Cortex of kidney (tissue), 1 donor: ENCODE measurements at places on chromosomes 3 and 15.

DNA sequence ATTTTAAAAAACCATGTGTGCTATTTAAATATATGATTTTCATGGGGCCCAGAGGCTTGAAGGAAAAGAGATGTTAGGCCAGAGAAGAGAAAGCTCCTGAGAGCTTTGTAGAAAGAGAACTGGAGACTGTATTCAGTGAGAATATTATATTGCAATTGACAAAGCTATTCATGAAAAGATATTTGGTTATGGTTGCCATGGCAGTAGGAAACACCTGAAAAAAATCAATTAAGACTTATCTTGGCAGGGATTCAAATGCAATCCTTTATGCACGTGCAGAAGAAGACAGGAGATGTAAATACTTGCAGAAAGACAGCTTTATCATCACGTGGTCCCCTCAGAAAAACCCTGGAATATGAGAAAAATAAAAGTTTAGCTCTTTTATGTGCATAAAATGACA is 636.0 kb upstream of the TBL1XR1 start:
- DNase-seq: no peak

DNA sequence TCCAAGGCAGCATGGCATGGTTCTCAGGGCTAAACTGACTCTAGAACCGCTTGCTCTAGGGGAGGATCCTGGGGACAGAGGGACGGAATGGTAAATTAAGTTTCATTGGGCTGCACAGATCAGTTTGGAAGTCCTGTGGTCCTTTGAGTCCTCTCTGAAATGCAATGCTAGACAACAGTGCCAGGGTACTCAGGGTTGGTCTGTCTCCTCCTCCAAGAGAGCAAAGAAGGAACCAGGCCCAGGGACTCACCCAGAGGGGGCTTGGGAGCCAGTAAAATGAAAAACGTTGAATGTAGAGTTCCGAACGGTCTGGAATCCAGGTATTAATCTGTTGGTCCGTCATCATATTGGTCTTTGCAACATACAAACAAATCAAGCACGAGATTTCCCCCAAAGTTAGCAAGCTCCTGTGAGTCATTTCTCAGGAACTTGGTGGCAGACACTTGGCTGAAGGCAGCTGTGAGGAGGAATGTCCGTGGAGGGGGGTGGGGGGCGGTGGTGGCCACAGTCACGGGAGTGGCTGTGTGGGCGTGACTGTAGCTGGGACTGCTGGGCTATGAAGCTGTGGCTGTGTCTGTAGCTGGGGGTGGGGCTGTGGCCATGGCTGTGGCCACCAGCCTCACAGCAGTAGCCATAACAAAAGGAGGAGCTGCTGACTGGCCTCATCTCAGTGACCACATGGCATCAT is 361.0 kb downstream of the SHQ1 start:
- DNase-seq: no peak

DNA sequence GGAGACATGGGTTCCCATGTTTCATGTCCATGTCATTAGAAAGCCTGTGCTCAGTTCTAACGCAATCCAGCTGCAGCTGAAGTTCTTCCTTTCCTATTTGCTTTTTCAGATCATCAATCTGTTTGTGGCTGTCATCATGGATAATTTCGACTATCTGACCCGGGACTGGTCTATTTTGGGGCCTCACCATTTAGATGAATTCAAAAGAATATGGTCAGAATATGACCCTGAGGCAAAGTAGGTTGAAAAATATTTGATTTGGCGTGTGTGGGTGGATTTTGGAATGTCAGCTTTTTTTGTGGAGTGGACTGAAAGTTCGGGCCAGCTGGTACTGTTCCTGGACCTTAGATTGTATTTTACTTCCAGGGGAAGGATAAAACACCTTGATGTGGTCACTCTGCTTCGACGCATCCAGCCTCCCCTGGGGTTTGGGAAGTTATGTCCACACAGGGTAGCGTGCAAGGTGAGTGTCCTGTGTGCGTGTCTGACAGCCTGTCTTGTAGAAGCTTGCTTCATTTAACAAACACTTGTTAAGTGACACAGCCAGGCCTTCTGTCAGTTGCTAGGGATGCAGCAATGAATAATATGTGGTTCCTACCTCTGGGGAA is 69.6 kb downstream of the CHDH start:
- no peak for DNase-seq

- no peak for DNase-seq
Measured at GRCh38 chr3:78285032-78285728, 1245.3 kb downstream of the ROBO2 start.

DNA sequence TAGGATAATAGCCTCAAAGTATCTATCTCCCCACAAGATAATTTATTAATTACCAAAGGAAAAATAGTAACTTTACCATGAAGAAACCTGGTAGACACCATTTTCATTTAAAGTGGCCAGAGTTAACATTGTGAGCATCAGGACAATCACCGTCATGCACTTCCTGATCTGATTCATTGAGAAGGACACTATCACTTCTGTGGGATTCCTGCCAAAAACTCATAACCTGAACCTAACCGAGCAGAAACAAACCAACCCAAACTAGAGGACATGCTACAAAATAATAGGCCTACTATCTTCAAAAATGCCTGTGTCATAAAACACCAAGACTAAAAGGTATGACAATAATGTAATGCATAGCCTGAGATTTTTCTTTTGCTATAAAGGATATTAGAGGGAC is 39.0 kb downstream of the FSIP1 start:
- DNase-seq: no peak

GRCh38 chr15:59295261-59296001 is 77.2 kb downstream of the MYO1E start:
- DNase-seq: no peak

DNA sequence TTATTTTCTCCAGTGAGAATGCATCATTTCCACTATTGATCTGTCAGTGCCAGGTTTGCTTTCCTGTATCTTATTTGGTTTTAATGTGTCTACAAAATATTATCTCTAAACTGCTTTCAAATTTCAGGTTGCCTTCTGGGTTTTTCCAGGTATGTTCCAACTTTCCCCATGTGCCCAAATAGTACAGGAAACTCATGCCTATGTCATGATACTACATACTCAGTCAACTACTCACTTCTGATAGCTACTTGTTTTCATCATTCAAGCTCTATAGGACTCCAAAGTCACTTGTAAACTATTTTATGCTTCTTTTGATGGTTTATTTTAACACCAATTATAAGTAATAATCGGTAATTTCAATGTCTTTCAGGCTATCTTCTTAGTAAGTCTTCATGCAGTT is 134.8 kb upstream of the TTC14 start:
- DNase-seq: no peak

GRCh38 chr15:44194323-44195150 is 534 bp downstream of the FRMD5 start:
- no peak for DNase-seq

- DNase-seq: no peak
Measured at GRCh38 chr15:63719281-63719680, 114.5 kb downstream of the HERC1 start.

DNA sequence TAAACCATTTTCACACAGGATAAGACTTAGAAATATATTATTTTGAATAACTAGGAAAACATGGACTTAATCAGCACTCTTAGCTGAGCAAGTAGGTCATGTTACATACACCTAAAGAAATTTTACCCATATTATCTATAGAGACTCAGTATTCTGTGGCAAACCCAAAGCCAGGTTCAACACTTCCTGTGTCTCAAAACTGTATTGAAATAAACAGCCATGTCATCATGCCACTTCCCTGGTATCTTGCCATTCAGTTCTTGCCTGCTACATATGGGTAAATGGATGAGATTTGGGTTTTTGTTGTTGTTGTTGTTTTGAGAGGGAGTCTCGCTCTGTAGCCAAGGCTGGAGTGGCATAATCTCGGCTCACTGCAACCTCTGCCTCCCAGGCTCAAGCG is 141.5 kb upstream of the PLXND1 start:
- DNase-seq: no peak

DNA sequence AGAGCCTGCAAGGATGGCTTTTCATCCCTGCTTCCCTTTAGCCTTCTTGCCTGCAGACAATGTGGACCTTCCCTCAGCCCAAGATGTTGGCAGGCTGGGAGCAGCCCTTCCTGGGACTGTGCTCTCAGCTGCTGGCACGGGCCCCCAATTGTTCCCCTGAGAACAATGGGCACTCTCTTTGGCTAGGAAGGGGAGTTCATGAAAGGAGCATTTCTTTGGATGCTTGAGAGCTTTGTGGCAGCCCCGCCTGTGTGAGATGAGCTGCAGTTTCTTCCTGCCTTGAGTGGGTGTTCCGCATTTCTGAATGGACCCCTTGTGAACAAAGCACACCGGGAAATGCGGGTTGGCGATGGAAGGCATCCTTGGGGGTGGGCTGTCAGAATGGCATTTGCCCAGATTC is 35.0 kb upstream of the BSN start:
- DNase-seq: no peak

GRCh38 chr3:182412066-182412465 is 381.2 kb upstream of the ATP11B start:
- no peak for DNase-seq

GRCh38 chr15:25532269-25533140 is 93.7 kb upstream of the UBE3A start:
- no peak for DNase-seq

- no peak for DNase-seq
Measured at GRCh38 chr15:68412218-68412617, 19.7 kb downstream of the ITGA11 start.

GRCh38 chr3:171461525-171461917 is 1.3 kb upstream of the TNIK start:
- no peak for DNase-seq

DNA sequence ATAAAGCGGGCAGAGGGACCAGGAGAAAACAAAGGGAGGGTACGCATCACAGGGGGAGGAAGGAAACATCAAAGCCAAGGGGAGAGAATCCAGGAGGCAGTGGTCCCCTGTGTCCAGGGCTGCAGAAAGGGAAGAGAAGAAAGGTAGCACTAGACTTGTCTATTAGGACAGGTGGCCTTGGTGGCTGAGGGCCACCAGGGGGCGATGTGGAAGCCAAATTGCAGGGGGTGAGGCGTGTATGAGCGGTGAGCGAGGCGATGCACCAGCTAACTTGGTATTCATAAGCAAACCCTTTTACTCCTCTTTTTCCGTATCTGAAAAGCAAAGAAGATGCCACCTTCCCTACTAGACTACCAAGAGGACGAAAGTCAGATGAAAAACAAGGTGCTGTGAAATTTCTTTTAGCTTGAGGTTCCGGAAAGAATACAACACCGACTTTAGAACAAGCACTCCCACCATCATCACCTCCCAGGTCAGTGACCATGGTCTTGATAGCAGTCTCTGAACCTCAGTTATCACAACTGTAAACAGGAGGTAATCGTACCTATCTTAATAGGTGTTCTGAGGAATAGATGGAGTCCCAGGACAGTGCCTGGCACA is 654.4 kb upstream of the ADAMTS9 start:
- DNase-seq: no peak

GRCh38 chr3:190491533-190492054 is 22.3 kb upstream of the IL1RAP start:
- DNase-seq: no peak

DNA sequence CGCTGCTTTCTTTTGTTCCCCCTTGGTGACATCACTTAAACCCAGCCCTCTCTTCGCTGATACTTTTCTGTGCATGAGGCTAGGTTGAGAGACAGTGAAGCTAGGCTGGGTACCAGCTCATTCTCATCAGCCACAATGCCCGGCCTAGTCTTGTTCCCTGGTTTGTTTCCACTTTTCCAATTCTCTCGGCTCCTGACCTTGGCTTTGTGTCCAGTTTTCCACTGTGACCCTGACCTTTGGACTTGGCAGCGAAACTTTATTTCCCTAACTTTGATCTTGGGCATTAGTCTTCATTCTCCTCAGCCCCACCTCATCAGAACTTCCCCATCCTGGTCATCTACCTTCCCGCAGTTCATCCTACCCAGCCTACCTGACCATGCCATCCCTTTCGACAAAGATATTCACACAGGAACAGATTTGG is 908 bp upstream of the ADPGK start:
- no peak for DNase-seq

- DNase-seq: no peak
Measured at GRCh38 chr3:177196456-177197040, 734 bp downstream of the TBL1XR1 start.

- DNase-seq: no peak
Measured at GRCh38 chr3:126373682-126374601, 16.7 kb upstream of the KLF15 start.

GRCh38 chr3:151415289-151415688 is 30.7 kb upstream of the P2RY12 start:
- DNase-seq: no peak

DNA sequence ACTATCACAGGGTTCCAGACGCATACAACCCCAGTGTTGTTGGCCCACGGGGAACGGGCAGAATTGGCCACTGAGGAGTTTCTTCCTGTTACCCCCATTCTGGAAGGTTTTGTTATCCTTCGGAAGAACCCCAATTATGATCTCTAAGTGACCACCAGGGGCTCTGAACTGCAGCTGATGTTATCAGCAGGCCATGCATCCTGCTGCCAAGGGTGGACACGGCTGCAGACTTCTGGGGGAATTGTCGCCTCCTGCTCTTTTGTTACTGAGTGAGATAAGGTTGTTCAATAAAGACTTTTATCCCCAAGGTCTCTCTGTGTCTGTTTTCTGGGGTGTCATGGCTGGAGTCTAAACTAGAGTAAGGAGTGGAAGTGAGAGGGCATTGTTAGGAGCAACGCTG is 5.7 kb upstream of the EIF4G1 start:
- DNase-seq: no peak

DNA sequence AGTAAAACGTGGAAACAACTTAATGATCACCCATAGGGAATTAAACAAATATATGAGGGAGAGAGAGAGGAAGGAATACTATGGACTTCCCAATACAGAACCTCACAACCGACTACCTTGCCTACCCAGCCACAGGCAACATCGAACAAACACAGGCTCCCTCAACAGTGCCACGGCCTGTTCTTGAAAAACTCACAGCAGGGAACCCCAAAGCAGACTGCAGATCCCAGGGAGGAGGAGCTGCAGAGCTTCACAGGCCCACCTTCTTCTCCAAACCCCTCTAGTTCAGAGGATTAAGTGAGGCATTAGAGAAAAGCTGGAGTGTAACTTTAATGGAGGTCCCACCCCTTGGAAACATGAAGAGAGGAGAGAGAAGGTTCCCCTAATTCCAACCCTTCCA is 110.2 kb downstream of the ST8SIA2 start:
- no peak for DNase-seq

GRCh38 chr3:194604837-194605236 is 28.4 kb downstream of the TMEM44 start:
- DNase-seq: no peak

DNA sequence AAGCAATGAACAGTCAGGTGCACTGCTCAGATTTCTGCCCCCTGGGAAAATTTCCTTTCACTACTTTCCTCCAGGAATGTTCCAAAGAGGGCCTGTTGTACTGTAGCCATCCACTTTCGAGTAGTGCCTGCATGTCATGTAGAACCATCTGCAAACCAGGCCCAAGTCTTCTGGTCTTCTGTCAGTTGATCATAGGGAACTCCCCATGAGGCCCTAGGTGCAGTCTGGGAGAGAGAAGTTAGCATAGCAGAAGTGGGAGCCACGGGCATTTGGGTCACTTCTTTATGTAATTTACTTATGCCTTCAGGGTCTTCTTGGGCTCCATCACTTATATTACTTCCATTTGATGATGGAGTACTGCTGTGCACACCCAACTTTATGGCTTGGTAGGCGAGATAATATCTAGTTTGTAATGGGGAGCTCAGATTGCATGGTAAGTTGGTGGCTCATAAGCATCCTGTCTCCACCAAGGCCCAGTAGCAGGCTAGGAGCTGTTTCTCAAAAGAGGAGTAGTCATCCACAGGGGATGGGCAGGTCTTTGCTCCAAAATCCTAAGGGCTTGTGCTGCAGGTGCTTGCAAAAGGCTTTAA is 151.4 kb downstream of the NFKBIZ start:
- no peak for DNase-seq
